ENCODE measurements at places on chromosomes 16 and 17. TPM values are rescaled to one million over a fixed set of nuclear protein-coding genes. Genes with fewer than 3 reads are reported as not detected.

GRCh38 chr17:5892921-5893675 is 177.1 kb upstream of the WSCD1 start:
- no peak overlapping the region for H3K27ac ChIP-seq
- H3K36me3 ChIP-seq: no peaks in the 10 kb centered on the region
- H3K27me3 ChIP-seq: no peaks in the 10 kb centered on the region
- DNase-seq: no peak
- H3K4me3 ChIP-seq: no peak overlapping the region

PSMB10 gene
- 37.1 TPM for total RNA-seq

GRCh38 chr17:57356153-57356718 is 99.9 kb downstream of the MSI2 start:
- peaks cover 12% of the 10 kb centered on the region for H3K4me1 ChIP-seq
- no peaks in the 10 kb centered on the region for H3K27me3 ChIP-seq
- no peaks in the 10 kb centered on the region for H3K36me3 ChIP-seq
- H3K27ac ChIP-seq: no peak overlapping the region
- DNase-seq: no peak

ZNF287 gene
- 8.1 TPM for total RNA-seq

- H3K36me3 ChIP-seq: no peaks in the 10 kb centered on the region
- DNase-seq: no peak
Measured at GRCh38 chr16:67461600-67462278, 19.2 kb downstream of the ATP6V0D1 start.

SGCA gene
- total RNA-seq: 76.4 TPM

CDYL2 gene
- total RNA-seq: 3.6 TPM

Data from sigmoid colon (tissue), 7 donors.